Renal pelvis (tissue), 12 donors: ENCODE measurements at places on chromosomes 7 and 10. TPM values are rescaled to one million over a fixed set of nuclear protein-coding genes. Genes with fewer than 3 reads are reported as not detected.

The SPDYE5 gene
- 5.7 TPM for polyA plus RNA-seq

The MET gene
- 48.6 TPM for polyA plus RNA-seq

The MYO1G gene
- 0.62 TPM for polyA plus RNA-seq

The ARHGEF5 gene
- polyA plus RNA-seq, result 17.6 TPM

The HOXA1 gene
- 2.6 TPM for polyA plus RNA-seq

The ADRA2A gene
- 2.7 TPM for polyA plus RNA-seq

The CAMK1D gene
- 10.6 TPM for polyA plus RNA-seq

The HILPDA gene
- polyA plus RNA-seq, result 23.8 TPM

The TSPAN13 gene
- 26.3 TPM for polyA plus RNA-seq

- DNase-seq, result no peak
Observed at GRCh38 chr7:85737426-85737825, 550.6 kb upstream of the SEMA3D start.

- no peak for DNase-seq
Observed at GRCh38 chr7:150903606-150904005, 51.3 kb downstream of the AOC1 start.

DNA sequence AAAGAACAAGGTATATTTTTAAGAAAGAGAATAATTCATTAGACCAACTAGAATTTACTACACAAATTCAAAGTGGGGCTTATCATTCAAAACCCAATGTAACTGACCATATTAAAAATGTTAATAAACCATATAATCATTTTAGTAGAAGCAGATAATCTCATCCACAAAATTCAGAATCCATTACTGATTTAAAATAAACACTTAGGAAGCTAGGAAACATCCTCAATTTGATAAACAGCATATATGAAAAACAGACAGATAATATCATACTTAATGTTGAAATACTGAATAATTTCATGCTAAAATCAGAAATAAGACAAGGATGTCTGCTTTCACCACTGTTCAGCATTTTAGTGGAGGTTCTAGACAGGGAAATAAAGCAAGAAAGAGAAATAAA is 902.8 kb upstream of the PHF14 start:
- DNase-seq, result no peak

GRCh38 chr7:157500171-157500960 is 163.6 kb downstream of the DNAJB6 start:
- DNase-seq, result no peak

GRCh38 chr7:116786791-116787443 is 75.5 kb upstream of the CAPZA2 start:
- no peak for DNase-seq

DNA sequence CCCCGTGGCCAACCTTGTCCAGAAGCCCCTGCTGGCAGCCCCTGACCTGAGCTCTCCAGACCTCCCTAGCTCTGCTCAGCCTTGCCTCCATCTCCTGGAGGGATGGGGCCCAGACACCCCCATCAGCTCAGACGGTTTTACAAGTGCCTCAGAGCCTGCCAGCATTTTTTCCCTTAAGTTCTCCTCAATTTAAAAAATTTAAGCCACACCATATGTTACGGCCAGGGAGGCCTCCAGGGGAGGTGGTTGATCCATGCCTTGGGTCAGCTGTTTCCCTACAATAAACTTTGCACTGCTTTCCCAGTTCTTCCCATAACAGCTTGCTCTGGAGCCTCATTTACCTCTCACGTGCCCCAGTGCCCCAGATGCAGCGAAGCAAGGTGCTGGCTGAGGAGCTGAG is 143.5 kb downstream of the RGS10 start:
- no peak for DNase-seq

DNA sequence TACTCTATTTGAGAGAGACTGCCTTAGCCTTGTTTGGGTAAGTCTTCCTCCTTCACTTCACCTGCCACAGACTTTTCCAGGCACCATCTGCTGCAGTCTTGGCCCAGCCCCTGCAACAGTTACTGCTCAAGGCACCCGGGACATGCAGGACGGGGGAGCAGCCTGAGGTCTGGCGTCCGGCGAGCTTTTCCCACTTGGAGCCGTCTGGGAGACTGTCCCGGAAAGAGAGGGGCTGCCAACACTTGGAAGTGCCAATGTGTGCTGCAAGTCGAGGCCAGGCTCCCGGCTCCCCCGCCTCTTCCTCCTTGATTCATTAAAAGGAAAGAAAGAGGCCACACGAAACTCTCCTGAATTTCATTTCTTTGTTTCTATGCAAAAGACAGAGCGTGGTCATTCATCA is 13.7 kb downstream of the HTRA1 start:
- DNase-seq, result no peak

DNA sequence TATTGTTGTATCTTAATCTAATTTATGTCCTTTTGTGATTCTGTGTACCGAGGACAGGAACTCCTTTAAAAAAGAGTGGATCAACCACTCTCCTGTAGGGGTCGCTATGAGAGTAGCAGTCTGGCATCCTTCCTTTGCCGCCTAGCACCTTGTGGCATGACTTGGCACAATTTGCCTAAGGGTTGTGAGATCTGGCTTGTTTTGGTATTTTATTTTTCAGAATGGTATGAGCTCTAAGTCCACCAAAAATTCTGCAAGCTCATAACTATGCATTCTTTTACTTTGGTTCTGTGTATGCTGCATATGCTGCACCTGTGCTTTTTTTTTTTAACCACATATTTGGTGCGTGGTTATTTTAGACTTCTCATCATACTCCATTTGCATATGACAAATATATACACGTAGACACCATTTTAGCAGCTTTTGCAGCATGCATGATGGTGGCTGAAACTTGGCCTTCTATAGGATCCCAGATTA is 112.8 kb downstream of the CDK14 start:
- no peak for DNase-seq

GRCh38 chr10:62058896-62059216 is 157.4 kb downstream of the ARID5B start:
- no peak for DNase-seq

DNA sequence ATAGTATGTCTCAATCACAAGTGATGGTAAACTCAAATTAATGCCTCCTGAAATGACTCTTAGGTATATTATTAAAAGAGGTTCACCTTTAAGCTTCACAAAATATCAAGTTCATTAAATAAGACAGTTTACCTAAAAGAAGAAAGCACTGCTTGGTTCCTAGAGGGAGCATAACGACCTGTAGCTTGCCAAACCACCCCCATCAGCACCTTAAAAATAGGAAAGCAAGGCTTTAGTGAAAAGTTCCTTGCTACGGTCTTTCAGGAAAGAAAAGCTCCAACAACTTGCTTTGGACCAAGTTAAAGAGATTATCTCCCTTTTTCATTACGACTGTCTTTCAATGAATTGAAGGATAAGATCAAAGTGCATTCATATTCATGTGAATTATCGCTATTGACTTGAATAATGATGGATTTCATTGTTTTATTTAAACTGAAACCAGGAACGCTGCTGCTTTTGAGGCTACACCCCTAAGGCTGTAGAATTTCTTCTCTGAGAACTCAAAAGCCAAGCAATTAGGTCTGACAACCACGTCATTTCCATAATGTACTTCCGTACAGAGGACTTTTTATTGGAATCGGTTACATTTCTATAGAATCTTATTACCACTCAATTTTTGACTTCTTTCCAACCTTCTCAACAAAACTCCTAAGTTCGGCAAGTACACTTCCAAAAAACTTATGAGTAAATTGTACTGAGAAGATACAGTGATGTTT is 7.0 kb upstream of the SPAG6 start:
- no peak for DNase-seq

DNA sequence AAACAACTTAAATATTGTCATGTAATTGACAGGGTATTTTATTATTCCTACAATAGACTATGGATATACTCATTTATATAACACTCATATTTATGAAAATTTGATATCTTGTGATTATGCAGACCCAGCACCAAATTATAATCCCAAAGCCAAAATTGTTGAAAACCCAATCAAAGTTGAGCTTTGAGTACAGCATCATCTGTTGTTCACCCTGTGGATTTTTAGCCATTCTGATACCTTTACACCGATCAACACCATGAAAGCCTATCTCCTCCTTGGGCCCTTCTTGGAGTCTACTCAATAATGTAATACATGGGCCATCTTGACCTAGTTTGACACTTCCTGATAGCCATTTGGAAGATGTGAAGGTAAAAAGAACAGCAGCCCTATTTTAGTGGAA is 49.5 kb downstream of the AASS start:
- no peak for DNase-seq

GRCh38 chr10:3485057-3485686 is 299.8 kb downstream of the KLF6 start:
- DNase-seq, result no peak

DNA sequence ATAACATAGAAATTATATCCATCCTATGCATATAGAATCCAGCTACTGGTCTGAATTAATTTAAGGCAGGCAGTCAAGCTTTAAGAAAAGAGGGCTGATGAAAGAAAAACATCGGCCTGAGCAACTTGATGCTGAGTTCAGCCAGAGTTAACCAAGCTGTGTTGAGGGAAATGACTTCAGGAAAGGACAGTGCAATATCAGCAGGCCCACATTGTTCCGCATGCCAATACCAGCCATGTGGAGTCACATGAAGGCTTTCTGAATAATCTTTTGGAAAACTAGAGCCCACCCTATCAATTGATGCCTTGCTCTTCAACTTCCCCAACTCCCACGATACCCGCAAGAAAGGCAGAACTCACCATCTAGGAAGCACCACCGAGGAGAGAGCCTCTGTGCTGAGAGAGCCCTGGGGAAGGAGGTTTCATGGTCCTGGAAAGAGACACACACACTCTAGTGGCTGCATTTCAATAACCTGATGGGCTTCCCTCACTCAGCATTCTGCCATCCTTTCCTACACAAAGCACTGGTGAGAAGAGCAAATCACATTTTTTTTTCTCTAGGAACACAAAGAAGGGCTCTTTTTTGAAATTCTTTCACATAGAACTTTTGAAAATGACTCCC is 125.8 kb upstream of the PTN start:
- peak; percentile 8 for DNase-seq

- DNase-seq, result no peak
Observed at GRCh38 chr7:138962561-138963270, 18.5 kb downstream of the KIAA1549 start.

DNA sequence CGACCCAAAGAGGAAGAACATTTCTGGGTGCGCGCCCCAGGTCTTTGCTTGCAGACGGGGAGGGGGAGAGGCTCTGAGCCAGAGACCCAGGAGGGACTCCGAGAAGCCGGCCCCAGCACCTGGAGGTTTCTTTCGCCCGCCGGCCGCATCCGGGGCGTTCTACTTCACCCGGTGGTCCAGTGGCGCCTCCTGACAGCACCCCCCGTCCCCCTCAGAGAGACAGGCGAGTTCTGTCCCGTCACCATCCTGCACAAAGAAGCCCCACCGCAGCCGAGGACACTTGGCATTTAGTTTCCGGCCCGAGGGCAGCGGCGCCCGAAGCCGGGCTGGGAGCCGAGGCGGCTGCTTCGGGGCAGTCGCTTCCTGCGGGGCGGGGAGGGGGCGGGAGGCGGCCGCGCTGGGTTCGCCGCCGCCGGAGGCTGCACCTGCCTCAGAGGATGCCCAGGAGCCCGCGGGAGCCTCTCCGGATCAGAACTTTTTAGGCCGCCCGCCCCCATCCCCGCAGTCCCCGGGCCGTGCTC is at the start of gene TMEM178B:
TSS of gene TMEM178B (plus strand) at position 424 of the 521 bp plus-strand sequence.
- no peak for DNase-seq

DNA sequence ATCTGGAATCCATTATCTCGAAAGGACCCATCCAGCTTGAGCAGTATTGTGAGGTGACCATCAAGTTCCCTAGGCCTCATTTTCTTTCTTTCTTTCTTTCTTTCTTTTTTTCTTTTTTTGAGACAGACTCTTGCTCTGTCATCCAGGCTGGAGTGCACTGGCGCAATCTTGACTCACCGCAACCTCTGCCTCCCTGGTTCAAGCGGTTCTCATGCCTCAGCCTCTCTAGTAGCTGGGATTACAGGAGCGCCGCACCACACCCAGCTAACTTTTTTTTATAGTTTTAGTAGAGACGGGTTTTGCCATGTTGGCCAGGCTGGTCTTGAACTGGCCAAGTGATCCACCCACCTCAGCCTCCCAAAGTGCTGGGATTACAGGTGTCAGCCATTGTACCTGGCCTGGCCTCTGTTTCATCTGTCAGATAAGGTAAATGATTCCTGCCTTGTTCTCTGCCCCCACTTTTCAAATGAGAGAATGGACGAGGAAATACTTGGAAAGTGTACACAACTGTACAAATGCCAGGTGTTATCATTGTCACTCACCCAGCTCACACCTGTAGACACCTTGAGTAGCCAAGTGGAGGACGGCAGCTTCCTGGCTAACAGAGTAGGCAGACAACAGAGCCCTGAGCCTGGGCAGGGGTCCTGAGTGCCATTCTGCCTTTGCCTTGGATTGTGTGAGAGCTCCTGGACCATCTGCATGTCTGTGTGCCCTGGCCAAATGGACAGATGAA is 54.1 kb downstream of the HK1 start:
- DNase-seq, result no peak

GRCh38 chr7:64886956-64887545 is 16.0 kb upstream of the ZNF273 start:
- DNase-seq, result no peak

GRCh38 chr7:71308096-71308495 is 176.2 kb downstream of the GALNT17 start:
- peak; percentile 61 for DNase-seq

DNA sequence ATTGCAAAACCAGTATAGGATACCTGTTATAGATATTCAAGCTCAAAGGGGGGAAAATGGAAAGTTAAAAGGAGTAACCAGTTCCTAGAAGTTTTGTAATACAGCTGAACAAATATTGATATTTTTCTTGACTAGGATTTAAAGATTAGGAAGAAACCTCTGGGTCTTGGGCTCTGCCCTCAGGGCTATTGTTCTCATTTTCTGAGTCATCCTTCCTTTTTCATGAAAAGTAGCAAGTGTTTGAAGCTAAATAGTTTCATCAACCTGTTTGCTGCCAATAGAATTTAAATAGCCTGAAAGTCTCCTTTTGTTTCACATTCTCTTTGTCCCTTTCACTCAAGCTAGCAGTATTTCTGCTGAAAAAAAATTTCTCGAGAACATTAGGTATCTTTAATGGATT is 1061.1 kb upstream of the GHITM start:
- no peak for DNase-seq

GRCh38 chr10:131081376-131081775 is 230.1 kb downstream of the TCERG1L start:
- no peak for DNase-seq

DNA sequence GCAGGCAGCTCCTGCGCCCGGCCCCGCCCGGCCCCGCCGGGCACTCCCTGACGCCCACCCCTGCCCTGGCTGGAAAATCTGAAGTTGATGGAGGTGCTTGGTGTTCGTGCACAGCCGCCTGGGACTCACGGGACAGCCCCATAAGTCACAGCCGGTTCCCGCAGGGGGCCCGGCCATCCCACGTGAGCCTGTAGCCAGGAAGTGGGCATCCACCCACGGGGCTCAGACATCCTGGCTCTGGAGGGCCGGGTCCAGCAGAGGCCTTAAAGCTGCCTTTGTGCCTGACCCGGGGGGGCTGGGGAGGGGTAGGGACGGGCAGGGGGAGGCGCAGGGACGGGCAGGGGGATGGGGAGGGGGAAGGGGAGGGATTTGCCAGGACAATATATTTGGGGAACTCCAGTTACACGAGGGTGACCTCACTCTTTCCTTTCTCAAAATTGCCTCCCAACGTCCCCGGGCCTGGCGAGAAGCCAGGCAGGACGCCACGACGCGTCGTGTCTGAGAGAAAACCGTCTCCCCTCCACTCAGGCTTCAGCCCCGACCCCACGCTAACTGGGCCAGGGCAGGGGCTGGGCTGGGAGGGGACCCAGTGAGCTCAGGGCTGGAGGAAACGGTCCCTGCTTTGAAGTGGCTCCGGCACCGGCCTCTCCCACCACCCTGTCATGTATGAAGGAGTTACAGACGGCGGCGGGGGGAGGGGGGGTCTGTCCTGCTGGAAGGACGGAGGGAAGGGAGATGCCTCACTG is 82.1 kb upstream of the PDGFA start:
- DNase-seq, result no peak
